ENCODE measurements at places on chromosomes 6 and 20. TPM values are rescaled to one million over a fixed set of nuclear protein-coding genes. Genes with fewer than 3 reads are reported as not detected.

DNA sequence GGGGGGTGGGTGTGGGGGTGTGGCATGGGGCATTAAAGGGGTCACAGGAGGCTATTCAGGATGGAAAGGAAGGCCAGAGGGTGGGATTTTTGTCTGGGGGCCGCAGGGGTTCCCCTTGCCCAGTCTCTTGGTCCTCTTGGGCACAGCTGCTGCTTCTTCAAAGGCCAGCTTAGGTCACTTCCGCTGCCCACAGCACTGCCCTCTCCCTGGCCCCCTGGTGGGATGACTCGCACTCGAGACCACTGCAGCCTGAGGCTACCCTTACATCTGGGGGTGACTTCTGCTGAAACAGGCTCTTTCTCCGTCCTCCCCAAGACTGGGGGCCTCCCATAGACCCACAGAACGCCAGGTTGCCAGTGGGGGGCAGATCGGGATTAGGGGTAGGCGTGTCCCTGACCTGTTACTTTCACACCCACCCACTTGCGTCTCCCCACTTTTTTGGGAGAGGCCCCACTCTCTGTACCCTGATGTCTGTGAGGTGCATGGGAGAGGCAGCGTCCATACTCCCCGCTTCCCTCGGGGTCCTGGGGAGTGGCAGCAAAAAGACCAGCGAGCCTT is 1.3 kb downstream of the LKAAEAR1 start:
- peak overlapping the region; percentile 63 for H3K4me3 ChIP-seq
- no peak overlapping the region for H3K27ac ChIP-seq

DNA sequence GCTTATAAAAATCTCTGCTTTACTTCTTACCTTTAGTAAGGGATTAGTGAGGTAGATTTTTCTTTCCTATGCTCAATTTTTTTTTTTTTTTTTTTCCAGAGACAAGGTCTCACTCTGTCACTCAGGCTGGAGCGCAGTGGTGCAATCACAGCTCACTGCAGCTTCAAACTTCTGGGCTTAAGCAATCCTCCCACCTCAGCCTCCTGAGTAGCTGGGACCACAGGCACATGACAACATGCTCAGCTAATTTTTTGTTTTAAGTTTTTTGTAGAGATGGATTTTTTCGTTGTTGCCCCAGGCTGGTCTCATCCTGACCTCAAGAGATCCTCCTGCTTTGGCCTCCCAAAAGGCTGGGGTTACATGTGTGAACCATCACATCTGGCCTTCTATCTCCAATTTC is 58.9 kb upstream of the RREB1 start:
- H3K36me3 ChIP-seq = peaks cover 3% of the 10 kb centered on the region
- H3K4me3 ChIP-seq = no peak overlapping the region
- peaks cover 5% of the 10 kb centered on the region for H3K4me1 ChIP-seq

DNA sequence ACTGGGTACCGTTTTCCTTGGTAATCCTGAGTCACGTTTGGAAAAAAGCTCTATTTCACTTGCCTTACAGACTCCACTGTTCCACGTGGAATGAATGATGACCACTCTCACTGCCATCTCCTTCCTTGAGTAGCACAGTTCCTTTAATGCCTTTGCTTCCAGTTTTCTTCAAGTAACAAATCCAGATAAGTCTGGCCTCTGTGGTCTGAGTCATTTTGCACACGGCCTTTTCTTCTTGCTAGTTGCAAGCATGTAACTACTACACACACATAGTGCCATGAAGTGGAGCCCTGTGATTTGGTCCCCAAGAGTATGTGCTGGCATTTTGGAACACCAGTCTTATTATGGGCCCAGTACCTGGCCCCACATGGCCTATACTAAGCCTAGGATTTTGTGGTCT is 182.8 kb downstream of the SASH1 start:
- H3K27ac ChIP-seq = no peak overlapping the region
- H3K4me1 ChIP-seq = peaks cover 15% of the 10 kb centered on the region

DNA sequence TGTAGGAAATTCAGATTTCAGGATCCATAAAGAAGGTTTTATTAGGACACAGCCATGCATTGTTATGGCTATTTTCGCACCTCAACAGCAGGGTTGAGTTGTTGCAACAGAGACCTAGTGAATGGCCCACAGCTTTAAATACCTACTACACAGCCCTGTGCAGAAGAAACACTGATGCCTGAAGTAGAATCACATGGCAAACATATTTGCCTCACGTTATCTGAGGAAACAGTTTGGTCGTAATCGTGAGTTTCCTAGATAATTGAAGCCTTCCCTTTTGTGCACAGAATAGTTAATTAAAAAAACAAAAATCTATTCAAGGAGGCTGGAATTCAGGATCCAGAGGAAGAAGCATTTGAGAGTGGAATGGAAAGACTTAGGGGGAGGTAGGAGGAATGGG is 55.1 kb downstream of the GCNT2 start:
- peaks cover 40% of the 10 kb centered on the region for H3K36me3 ChIP-seq
- H3K27me3 ChIP-seq = peaks cover 3% of the 10 kb centered on the region
- peaks cover 42% of the 10 kb centered on the region for H3K4me1 ChIP-seq
- peak overlapping the region; percentile 73 for H3K27ac ChIP-seq

- peaks cover 2% of the 10 kb centered on the region for H3K27me3 ChIP-seq
- H3K4me3 ChIP-seq = no peak overlapping the region
- H3K36me3 ChIP-seq = no peaks in the 10 kb centered on the region
- no peak for DNase-seq
Measured at GRCh38 chr6:37994223-37994622, 174.7 kb downstream of the ZFAND3 start.

DNA sequence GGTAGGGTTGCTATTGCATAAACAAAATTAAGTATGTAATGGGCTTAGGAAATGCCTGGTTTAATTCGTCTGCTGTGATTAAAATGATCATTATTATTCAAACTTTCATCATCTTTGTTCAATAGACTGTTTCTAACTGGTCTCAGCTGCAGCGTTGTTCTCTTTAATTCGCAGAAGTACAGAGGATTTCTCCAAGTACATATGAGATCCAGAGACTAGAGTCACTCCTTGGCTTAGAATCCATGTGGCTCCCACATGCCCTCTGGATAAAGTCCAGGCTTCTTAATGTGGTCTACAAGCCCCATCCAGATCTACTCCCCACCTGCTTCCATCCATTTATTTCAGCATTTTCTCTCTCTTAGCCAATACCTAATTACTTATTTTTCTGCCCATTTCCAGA is 1.1 kb upstream of the ZBTB24 start:
- H3K27me3 ChIP-seq = peaks cover 7% of the 10 kb centered on the region
- no peak overlapping the region for H3K27ac ChIP-seq
- H3K36me3 ChIP-seq = peaks cover 7% of the 10 kb centered on the region
- H3K4me1 ChIP-seq = peaks cover 9% of the 10 kb centered on the region
- H3K4me3 ChIP-seq = peak overlapping the region; percentile 87

BPIFB1 gene
- not detected for total RNA-seq

ISM1 gene
- total RNA-seq = 23.8 TPM

TMEM74B gene
- total RNA-seq = 35.4 TPM

TNF gene
- total RNA-seq = not detected

RAET1E gene
- 0.28 TPM for total RNA-seq

Measured in endothelial cell (in vitro differentiated cells).